ENCODE measurements at places on chromosomes 7 and 10.

DNA sequence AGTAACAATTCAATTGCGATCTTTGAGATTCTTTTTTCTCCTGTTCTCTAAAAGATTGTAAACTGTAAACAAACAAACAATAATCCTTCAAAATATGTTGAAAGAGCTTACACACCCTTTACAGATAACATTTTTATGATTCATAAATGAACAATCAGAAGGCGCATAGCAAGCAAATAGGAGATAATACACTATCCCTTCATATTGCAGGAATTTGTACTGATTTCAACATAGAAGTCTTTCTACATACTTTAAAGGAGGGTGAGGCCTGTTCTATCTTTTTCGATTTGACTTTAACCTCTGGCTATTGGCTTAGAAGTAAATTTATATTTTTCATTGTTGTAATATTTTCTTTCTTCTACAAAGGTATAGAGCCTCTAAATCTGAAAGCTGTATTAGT, 57.2 kb downstream of the TFEC start:
- no peak for DNase-seq

- DNase-seq: no peak
Measured at GRCh38 chr10:124132306-124132705, 38.9 kb upstream of the CHST15 start.

DNA sequence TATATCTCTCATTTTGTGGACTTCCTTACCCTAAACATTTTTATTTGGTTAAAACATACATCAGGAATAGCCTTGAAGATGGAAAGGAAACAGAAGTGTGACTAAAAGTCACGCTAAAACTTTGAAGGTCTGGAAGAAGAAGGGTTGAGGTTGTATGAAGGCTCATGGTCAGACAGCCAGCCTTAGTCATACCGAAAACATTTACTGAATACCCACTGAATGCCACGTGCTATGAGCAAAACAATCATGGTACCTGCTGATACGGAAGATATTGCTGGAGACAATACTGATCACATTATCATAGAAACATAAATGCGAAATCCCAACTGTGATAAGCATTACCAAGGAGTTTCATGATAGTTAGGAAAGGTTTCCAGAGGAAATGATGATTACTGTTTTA, 64.0 kb downstream of the PDZD8 start:
- DNase-seq: no peak

DNA sequence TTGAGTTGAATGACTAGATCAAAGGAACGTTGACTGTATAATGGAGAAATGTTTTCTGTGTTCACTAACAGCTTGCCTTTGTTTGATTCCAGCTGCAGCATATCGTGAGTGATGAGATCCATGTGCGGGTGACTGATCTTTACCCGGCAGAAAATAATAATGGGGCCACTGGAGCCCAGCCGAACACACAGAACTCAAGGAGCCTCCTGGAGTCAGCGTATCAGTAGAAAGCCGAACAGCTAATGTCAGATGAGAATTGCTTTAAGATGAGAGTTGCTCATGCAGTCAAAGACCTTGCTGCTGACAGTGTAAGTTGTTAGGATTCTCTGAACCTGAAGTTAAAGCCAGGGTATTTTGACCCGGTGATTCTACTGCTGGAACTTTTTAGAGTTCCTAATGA, 34.3 kb upstream of the MTPAP start:
- DNase-seq: no peak

- DNase-seq: no peak
Measured at GRCh38 chr10:79102498-79102874, 33.7 kb downstream of the ZMIZ1 start.

DNA sequence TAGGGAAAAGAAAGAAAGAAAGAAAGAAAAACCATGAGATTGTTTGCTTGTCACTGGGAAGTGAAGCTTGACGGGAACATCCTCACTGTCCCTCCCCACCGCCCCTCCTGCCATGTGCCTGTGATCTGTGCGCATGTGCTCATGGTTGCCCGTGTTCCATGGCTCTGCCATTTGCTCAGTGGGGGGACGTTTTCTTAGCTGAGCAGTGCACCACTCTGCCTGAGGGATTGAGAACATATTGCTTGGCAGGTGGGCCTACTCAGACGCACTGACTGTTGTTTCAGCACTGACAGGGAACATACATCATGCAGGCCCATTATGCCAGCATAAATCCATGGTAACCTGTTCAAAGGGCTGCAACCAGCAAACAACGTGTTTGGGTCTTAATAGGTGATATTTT, 747.9 kb upstream of the GALNT17 start:
- DNase-seq: no peak

- DNase-seq: no peak
Measured at GRCh38 chr10:5833814-5834213, 20.6 kb upstream of the GDI2 start.

GRCh38 chr10:108789336-108789735, 1134.0 kb downstream of the XPNPEP1 start:
- DNase-seq: no peak

DNA sequence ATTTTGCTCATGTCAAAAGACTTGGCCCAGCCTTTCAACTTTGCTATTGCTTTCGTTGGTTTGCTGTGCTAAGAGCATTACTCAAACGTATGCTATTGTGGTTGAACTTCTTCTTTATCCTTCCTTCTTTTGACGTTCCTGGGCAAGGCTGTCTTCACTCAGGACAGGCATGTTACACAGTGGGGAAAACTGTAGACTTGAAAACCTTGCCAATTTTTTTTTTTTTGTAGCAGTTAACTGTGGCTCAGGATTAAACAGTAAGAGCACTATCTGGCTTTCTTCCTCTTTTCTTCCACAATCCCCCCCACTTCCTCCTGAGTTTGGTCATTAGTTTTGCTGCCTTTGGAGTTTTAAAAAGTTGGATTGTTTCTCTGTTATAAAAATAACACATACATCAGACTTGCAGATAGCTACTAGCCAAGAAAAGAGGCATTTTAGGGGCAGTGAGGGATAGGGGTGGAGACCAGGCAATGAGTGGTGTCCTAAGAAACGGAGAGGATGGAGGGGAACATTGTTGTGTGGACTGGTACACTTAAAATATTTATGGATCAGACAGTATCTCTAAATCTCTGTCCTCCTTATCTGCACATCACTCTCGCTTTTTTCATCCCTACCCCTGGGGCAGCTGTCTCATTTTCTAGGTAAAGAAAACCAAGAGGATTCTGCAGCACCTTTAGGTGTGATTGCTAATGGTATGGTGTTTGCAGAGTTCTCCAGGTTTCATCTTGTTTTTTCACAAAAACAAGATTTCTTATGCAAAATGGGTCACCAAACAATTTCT, 181.7 kb downstream of the LRMDA start:
- DNase-seq: no peak

DNA sequence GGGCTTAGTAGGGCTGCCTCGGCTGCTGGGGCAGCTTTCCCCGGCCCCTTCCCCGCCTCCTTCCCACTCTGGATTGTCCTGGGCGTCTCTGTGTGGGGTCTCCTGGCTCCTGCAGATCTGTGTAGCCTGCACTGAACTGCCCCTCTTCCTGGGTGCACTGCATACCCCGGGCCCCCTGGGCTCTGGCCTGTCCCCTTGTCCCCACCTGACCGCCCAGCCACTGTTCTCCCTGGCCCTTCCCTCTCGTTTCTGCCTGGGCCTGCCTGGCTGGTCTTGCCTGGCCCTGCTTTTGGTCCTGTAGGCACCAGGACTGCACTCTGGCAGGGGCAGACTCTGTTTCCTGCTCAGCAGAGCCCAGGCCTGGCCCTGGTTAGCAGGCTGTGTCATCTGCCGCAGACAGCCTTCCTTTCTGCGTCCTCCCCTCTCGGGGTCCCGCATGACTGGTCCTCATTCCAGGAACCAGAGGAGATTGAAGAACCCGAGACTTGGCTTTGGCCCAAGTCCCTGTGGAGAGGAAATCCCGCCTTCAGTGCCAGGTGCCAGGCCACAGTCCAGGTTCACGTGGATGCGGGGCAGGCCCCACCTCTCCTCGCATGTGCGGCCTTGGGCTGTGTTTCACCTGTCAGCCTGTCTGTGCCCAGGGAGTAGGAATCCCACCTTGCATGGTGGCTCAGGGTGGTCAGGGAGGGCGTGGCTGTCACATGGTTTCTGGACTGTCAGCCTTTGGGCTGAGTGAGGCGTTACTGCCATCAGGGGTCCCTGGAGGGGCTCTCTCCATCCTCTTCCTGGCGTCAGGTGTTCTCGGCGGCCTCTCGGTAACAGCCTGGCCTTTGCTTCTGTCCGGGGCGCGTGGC, 9.2 kb downstream of the INPP5A start:
- DNase-seq: no peak

Data from hippocampal formation (tissue), 2 donors.